Fibroblast of the aortic adventitia (primary cell): ENCODE measurements at places on chromosomes 2 and 18. TPM values are rescaled to one million over a fixed set of nuclear protein-coding genes. Genes with fewer than 3 reads are reported as not detected.

The ID2 gene
- total RNA-seq = 109 and 207 TPM in 2 replicates

The RNPEPL1 gene
- 11.3 and 12.7 TPM in 2 replicates for total RNA-seq

The PLEKHH2 gene
- 5.4 and 20.0 TPM in 2 replicates for total RNA-seq

The ELOA2 gene
- not detected in 2 replicates for total RNA-seq

The ACMSD gene
- not detected in 2 replicates for total RNA-seq

The INPP5D gene
- total RNA-seq = 0.54 and 0.98 TPM in 2 replicates

The PDIA6 gene
- total RNA-seq = 203 and 277 TPM in 2 replicates

The TUBA3E gene
- total RNA-seq = not detected in 2 replicates

The ANKRD30B gene
- total RNA-seq = 0.36 and 2.7 TPM in 2 replicates

- no peak for DNase-seq
Observed at GRCh38 chr2:6398421-6398820, 467.3 kb downstream of the CMPK2 start.

DNA sequence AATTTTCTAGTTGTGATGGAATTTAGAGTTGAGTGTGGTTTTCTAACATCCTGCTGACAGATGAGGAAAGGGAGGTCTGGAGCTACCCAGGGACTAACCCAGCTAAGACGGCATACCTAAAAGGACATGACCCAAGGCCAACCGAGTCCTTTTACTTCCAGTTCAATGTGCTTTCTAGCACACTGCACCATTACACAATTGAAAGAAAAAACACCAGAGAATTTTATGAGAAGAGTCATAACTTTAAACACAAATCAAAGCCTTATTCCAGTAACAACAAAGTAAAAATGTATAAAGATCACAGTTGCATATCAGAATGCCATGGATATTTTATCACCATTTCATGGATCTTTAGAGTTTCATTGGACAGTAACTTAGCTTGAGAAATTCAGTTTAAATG, 480.3 kb downstream of the MEIS1 start:
- DNase-seq = peak; percentile 19

DNA sequence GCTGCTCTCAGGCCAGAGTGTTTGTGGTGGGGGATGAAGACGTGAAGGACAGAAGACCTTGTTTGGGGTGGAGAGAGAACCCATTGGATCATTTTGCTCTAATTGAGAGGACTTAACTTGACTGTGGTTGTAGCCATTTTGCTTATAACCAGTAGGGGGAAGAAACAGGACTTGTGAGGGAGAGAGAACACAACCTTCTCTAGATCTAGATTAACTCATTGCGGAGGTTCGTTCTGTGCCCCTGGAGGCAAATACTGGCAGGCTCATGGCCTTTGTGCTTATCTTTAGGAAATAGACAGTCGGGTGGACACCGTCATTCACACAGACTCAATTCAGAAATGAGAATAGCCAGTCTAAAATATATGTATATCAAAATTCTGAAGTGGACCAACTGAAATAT, 147.0 kb upstream of the LHCGR start:
- DNase-seq = no peak

GRCh38 chr2:234596696-234597575, 100.1 kb upstream of the ARL4C start:
- no peak for DNase-seq

DNA sequence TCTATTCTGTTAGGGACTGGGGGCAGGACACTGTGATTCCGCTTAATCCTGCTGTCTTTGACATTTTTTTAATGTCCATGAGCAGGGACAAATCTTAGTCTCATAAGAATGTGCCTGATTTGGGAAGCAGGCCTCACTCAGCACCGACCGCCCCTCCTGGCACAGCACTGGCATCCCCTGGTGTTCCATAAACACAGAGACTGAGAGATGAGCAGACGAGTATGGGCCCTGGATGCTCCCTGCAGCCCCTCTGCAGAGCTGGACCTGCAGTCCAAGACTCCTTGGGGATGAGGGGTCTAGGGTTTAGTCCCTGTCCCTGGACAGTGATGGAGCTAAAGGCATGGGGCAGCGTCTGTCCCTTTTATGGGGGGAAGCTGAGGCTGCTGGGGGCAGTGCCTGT, 81.6 kb downstream of the NDUFA10 start:
- DNase-seq = no peak

DNA sequence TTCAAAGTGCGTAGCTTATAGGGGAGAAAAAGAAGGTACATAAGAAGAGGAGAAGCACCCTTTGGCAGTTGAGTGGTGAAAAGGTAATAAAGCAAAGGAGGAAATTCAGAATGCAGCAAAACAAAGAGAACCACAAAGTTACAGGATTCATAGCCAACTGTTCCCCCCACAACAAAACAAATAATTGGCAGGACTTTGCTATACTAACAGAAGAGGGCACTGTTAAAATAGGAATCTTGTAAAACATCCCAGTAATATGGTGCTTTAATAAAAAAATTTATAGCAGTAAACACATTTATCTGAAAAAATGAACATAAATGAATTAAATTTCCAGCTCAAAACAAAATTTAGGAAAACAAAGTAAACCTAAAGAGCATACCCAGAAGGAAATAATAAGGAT, 42.3 kb downstream of the R3HDM1 start:
- DNase-seq = no peak

- DNase-seq = no peak
Observed at GRCh38 chr2:9547262-9547991, 8.2 kb downstream of the ADAM17 start.

DNA sequence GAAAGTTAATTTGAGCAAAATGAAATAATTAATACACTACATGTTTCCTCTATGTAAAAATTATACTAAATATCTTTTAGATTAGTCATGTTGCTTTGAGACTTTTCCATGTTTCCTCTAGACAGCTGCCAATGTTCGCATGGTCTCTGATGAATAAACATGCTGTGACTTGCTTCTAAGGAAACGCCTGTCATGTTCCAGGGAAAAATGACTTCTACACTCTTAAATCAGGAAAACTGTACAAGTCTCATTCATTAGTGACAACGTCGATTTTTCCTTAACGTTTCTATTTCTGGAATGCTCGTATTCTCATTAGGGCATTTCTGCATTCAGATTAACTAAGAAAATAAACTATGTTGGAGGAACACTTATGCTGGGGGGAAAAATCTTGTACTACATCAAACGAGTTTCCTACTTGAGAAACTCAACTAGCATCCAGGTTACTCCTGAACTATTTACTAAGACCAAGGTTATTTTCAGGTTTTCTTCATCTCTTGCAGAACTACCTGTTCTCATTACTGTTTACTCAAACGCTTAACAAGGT, 1.6 kb downstream of the COBLL1 start:
- peak; percentile 48 for DNase-seq

DNA sequence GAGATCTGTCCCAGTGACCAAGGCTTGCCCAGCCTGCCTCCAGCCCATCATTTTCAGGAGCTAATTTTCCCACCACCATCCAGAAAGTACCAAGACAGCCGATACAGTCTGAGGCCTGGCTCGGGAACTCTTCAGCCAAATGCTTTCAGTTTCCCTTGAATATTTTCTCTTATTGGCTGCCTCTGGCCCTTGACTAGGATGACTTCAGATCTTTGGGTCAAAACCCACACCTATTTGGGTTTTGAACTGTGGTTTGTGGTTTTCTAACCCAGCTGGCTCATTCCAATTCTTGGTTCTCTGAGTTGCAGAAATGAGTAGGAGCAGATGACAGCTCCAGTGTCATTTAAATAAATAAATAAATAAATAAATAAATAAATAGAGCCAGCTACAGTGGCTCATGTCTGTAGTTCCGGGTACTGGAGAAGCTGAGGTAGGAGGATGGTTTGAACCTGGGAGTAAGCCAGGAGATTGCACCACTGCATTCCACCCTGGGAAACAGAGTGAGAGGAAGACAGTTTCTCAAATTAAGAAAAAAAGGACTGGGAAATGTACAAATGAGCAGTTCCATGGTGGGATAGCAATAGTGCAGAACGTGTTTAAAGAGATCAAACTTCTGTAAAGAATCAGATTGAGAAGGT, 465.0 kb upstream of the SOX11 start:
- no peak for DNase-seq

- peak; percentile 33 for DNase-seq
Observed at GRCh38 chr2:209638346-209638745, 133.3 kb upstream of the UNC80 start.

- no peak for DNase-seq
Observed at GRCh38 chr2:67719351-67719750, 322.2 kb downstream of the ETAA1 start.

GRCh38 chr2:190877436-190877835, 3.2 kb upstream of the GLS start:
- DNase-seq = peak; percentile 35
